ENCODE measurements at places on chromosomes 1 and 21. TPM values are rescaled to one million over a fixed set of nuclear protein-coding genes. Genes with fewer than 3 reads are reported as not detected.

Gene OR14K1
- not detected for total RNA-seq

Gene DNAJC6
- total RNA-seq: 1.8 TPM

Gene KLHDC9
- total RNA-seq: not detected

Gene PALMD
- not detected for total RNA-seq

Gene SAMD13
- 0.69 TPM for total RNA-seq

Data from naive thymus-derived CD4-positive, alpha-beta T cell (primary cell).